SJSA1 (cell line): ENCODE measurements at places on chromosomes 3 and 15.

DNA sequence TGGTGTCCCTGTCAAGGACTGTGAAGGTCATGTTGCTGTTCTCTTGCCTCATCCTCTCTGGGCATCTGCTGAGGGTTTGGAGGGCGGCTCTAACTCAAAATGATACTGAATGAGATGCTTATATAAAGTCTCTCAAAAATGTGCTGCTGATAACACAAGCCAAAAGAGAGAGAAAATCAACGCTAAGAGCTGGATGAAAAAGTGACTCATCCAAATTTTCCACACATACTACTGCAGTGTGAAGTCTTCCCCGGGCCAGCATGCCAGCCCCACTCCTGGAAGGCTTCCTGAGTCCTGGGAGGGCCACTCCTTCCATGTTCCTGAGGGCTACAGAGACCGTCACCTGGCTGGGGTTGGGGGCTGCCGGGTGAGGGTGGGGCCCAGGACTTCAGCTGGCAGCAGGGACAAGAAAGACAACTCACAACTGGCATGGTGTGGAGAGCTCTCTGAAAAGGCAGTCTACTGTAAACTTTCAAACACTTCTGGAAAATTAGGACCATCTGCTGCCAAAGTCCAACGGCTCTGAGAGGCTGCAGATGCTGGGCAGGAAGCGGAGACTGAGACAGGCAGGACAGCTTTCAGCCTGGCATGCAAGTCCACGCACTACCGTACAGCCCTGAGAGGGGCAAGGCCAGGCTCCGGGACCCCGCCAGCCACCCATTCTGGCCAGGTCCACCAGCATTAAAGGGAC, 200.3 kb downstream of the ADAMTS17 start:
- DNase-seq = no peak

- DNase-seq = no peak
These were observed 12.5 kb downstream of the SLC35G2 start for GRCh38 chr3:136831461-136831860.

DNA sequence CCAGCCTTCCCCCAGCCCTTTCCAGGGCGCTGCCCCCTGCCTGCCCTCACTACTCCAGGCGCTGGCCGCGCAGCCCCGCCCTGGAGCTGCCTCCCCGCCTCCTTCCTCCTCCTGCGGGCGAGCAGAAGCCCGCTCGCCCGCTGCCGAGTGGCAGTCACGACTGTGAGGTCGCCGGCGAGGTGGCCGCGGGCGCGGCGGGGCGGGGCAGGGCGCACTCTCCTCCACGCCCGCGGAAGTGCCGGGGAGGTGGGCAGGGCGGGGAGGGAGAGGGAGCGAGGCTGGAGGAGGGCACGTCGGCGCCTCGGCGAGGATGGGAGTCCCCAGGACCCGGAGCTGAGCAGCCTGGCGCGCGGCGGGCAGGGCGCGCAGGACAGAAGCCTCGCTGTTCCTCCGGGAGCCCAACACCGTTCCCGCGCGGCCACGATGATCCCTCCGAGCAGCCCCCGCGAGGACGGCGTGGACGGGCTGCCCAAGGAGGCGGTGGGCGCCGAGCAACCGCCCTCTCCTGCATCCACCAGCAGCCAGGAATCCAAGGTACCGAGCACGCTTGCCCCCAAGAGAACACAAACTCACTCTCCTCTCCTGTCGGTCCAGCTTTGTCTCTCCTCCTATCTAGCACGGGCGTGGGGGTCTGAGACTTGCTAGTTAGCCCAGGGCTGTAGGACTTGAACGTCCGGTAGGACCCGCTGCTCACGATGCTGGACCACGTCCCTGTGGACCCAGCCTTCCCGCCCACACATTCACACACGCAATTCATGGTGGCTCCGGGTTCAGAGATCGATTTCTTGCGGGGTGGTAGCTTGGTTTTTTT, at the start of gene STAC:
Gene STAC, plus strand, starts transcription at position 284 of the 811 bp plus-strand sequence. Its CDS starts 140 bp downstream, at position 424.
- DNase-seq = peak; percentile 56

- DNase-seq = no peak
These were observed 43.6 kb downstream of the ABTB1 start for GRCh38 chr3:127716384-127716783.

DNA sequence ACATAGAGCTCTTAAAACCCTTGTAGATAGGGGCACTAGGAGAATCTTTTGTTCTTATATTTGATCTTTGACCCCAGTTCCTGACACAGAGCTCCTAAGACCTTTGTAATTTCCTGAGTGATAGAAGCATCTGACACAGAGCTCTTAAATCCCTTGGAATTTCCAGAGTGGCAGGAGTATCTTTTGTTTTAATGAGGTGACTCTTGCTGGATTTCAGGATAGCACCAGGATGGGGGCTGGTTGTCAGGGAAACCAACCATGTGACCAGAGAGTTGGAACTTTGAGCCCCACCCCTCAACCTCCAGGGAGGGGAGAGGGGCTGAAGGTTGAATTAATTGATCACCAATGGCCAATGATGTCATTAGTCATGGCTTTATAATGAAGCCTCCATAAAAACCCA, 47.6 kb upstream of the ST8SIA2 start:
- no peak for DNase-seq

- no peak for DNase-seq
These were observed 25.8 kb downstream of the SPSB4 start for GRCh38 chr3:141076797-141077571.

- no peak for DNase-seq
These were observed 83.9 kb upstream of the ETV5 start for GRCh38 chr3:186192823-186193222.

GRCh38 chr15:62907275-62907674, 135.3 kb upstream of the TPM1 start:
- DNase-seq = no peak

DNA sequence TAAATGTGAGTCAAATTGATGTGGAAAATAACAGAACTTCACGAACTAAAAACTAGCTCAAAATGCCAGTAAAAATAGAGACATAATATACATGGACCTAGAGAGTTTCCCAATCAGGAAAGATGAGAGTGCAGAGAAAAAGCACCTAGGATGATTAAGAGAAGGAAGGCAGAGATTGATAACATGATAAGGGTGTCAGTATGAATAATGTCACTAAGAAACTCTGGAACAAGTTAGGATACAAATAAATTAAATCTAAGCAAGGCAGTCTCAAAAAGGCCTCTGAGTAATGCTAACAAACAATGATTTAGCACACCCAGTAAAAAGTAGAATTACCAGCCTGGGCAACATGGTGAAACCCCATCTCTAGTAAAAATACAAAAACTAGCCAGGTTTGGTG, 304.7 kb upstream of the DPPA4 start:
- no peak for DNase-seq

- DNase-seq = no peak
These were observed 2.4 kb upstream of the ADAMTSL3 start for GRCh38 chr15:83651541-83651940.

- DNase-seq = no peak
These were observed 23.7 kb downstream of the ABHD2 start for GRCh38 chr15:89111961-89112340.

DNA sequence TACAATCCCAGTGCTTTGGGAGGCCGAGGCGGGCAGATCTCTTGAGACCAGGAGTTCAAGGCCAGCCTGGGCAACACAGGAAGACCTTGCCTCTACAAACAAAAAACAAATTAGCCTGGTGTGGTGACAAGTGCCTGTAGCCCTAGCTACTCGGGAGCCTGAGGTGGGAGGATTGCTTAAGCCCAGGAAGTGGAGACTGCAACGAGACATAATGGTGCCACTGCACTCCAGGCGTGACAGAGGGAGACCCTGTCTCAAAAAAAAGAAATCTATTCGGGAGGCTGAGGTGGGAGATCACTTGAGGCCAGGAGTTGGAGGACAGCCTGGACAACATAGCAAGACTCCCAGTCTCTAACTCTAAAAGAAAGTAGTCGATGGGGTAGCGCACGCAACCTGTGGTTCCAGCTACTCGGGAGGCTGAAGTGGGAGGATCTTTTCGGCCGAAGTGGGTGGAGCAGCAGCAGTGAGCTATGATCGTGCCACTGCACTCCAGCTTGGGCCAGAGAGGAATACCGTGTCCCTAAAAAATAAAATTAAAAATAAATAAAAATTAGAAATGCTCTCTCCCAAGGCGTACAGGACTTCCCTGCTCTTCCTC, 775 bp downstream of the C3orf33 start:
- no peak for DNase-seq

- peak; percentile 41 for DNase-seq
These were observed 171.1 kb upstream of the STT3B start for GRCh38 chr3:31361371-31362273.

- peak; percentile 88 for DNase-seq
These were observed 330.8 kb downstream of the TIGIT start for GRCh38 chr3:114624571-114625181.

DNA sequence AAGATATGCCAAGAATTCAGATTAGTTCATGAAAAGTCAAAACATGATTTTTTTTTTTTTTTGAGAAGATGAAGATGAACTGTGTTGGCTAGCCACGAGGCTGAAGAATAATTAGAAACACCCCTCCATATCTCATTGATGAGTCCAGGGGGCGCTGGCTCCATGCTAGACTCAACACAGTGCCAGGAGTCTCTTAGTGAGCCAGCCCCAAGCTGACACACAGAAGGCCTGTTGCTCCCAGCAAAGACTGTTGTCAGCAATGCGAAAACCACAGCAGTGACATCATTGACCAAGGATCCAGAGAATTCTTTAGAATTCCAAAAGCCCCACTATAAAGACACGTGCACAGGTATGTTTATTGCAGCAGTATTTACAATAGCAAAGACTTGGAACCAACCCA, 185.2 kb downstream of the ANXA2 start:
- DNase-seq = peak; percentile 53

DNA sequence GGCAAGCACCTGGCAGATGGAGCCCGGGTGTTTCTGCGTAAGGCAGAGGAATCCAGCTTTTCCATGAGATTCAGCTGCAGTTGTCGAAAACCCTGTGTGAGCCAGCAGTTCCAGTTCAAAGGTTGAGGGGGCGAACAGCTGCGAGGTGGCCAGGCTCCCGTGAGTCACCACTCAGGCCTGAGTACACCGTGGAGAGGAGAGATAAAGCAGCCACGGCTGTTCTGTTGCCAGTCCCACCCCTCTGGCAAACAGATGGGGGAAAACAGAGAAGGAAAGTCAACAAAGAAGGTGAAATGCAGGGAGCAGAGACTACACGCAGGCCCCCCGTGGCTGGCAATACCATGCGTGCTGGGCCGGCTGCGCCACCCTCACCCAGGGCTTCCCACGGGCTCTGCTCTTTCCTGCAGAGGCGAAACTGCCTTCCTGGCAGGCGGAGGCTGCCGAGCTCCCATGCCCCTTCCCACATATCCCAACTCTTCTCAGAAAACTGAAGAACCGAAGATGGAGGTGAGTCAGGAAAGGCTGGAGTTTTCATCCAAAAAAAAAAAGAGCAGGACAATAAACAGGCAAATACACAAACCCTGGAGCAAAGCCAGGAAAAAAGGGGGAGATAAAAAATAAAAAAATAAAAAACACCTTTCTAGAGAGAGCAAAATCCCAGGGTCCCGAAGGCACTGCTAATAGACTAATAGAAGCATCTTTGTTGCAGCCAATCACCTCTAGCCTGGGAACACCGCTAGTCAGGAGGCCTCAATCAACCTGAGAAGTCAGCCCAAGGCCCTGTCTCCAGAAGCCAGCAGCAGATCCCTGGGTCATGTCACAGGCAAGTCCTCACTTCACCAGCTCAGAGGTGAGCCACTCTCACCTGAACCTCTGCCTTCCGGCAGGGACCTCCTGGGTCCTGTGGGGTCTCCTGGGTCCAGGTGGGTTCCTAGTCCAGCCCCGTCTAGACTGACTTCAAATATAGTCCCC, 37.7 kb downstream of the FAM174B start:
- DNase-seq = no peak

DNA sequence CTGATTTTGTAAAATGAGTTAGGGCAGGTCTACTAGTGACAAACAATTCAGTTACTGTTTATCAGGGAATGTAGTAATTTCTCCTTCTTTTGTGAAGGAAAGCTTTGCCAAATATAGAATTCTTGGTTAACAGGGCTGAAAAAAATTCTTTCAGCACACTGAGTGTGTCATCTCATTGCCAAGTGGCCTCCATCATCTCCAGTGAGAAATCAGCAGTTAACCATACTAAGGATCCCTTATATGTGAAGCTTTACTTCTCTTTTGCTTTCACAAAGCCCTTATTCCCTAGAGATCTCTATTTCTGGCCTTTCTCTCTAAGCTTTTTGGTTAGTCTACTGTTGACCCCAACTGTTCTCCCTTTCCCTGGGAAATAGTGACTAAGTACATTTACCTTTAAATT, 269.1 kb downstream of the SCAPER start:
- DNase-seq = no peak

DNA sequence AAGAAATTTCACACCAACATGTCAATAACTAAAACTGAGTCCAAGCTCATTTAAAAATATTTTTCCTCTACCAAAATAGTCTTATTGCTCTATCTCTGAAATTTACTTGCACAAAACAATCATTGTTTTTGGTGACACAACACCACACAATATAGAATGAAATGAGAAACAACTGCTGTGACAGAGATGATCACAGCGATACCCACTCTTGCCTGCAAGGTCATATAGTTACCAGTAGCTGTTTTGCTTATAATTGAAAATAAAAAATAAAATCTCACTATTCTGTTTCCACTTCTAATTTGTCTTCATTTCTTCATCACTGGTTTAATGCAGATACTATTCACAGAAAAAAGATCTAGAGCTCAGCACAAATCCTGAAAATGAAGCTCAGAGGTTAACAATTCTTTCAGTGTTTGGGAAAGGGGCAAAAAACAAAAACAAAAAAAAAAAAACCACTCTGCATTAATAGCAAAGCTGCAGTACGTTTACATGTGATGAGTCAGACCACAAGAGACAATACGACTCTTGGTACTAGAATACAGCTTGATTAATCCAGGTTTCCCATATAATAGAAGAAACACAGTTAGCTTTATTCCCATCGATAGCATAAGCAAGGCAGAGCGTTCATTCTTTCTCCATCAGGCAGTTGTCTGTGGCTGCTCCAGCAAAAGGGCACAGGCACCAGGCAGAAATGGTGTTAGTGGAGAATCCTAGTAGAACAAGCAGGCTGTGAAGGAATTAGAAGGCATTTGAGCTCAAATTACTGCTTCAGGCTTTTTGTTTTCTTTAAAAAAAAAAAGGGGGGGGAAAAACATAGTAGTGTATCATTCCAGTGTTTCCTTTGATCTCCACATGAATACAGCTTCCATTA, 773 bp downstream of the ANKRD28 start:
- peak; percentile 81 for DNase-seq

DNA sequence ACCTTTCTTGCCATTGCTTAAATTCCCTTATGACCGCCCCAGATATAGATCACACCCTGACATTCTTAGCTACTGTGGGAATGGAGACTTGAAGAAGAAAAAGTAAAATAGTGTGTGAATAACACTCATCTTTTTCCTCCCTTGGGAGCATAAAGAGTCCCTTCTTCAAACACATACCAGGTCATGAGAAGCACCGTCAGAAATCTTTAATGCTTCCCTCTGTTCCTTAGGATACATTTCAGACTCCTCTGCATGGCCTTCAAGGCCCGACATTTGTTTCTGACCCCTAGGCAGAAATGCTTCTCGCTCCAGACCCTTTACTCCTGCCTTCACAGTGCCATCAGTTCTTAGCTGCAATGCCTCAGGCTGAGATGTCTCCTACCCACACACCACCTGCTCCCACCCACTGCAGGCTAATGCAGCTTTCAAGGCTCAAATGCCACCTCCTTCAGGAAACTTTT, 143.8 kb upstream of the IL12A start:
- DNase-seq = no peak
